Sigmoid colon (tissue), 7 donors: ENCODE measurements at places on chromosomes 3 and 15. TPM values are rescaled to one million over a fixed set of nuclear protein-coding genes. Genes with fewer than 3 reads are reported as not detected.

ATP10A gene
- 7.2 TPM for total RNA-seq

NR2F2 gene
- 28.8 TPM for total RNA-seq

DNA sequence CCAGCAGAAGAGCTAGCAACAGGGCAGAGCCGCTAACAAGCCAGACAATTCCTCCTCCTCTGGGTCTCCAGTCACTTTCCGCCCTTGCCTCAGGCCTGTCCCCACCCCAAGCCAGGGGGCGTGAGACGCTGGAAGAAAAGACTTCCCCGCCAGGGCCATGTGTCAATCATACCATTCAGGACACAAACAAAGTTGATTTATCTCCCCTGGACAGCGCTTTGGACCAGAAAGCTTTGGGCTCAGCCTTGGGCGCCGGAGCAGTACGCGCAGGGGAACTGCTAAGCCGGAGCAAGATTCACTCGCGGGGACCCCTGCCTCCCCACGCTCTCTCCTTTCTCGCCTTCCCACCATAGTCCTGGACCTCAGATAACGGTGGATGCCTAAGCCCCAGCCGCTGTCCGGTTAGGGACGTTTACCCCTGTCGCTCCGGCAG lies 479 bp downstream of the LRRC2 start:
- no peak overlapping the region for H3K27ac ChIP-seq
- H3K4me1 ChIP-seq = peaks cover 14% of the 10 kb centered on the region
- peak overlapping the region; percentile 44 for H3K4me3 ChIP-seq
- no peaks in the 10 kb centered on the region for H3K36me3 ChIP-seq
- H3K27me3 ChIP-seq = no peaks in the 10 kb centered on the region
- DNase-seq = no peak

- H3K36me3 ChIP-seq = no peaks in the 10 kb centered on the region
- no peak overlapping the region for H3K27ac ChIP-seq
- H3K4me3 ChIP-seq = no peak overlapping the region
- no peak for DNase-seq
Observed at GRCh38 chr3:77149382-77149781, 109.5 kb downstream of the ROBO2 start.

- no peaks in the 10 kb centered on the region for H3K27me3 ChIP-seq
- H3K36me3 ChIP-seq = no peaks in the 10 kb centered on the region
- DNase-seq = no peak
- H3K4me3 ChIP-seq = no peak overlapping the region
- H3K27ac ChIP-seq = no peak overlapping the region
- H3K4me1 ChIP-seq = peaks cover under 1% of the 10 kb centered on the region
Observed at GRCh38 chr3:117656391-117656790, 946.8 kb downstream of the TUSC7 start.
